Osteoblast (primary cell): ENCODE measurements at places on chromosomes 11 and 22.
A peak's percentile ranks its signal among the peaks of the same experiment; 100 is the strongest.

- DNase-seq: no peak
These were observed 27.2 kb upstream of the CRKL start for GRCh38 chr22:20889904-20890540.

- DNase-seq: no peak
These were observed 61.6 kb downstream of the PPP6R3 start for GRCh38 chr11:68521969-68522652.

DNA sequence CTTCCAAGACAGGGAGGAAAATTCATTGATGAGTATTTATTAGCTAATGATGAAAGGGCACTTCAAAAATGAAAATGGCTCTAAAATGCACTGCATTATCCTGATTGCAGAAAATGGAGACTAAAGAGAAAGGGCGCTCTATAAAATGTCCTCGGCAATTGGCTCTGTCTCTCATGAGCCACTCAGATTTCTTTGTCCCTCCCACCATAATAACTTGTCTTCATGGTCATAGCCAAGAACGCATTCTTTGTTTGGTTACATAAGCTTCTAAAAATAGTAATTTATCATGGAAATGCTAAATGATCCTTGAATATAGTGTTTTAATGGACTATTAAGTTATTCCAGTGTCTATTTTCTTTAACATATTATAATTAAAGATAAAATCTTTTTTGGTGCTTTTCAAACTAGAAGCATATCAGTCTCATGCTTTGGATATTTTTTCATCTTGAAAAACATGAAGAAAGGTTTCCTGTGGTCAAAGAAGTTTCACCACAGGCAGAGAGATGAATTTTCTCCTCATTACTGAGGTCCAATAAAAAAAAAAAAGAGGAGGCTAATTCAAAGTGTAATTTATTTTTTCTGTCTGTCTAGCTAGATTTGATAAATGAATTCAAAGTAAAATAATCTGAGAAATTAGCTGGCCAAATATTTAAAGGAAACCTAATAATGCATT lies 238.1 kb upstream of the BLID start:
- DNase-seq: no peak

- no peak for DNase-seq
These were observed 76.7 kb downstream of the SVIP start for GRCh38 chr11:22752908-22753310.

- peak; percentile 47 for DNase-seq
These were observed 160.7 kb downstream of the SOX6 start for GRCh38 chr11:16195651-16196050.

GRCh38 chr22:41286639-41287091 lies 678 bp upstream of the RANGAP1 start:
- peak; percentile 53 for DNase-seq

DNA sequence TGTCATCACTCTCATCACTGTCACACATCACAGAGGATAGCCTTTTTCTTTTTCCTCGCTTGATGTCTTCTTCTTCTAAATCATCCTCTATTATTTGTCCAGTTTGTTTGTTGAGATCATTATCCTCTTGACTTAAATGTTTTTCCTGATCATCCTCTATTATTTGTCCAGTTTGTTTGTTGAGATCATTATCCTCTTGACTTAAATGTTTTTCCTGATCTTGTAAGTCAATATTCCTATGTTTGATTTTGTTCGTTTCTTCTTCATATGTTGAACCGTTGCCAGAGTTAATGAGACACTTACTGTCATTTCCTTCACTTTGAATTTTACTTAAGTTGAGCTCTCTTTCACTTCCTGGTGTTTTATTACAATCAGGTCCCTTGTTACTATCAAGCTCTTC lies 5.6 kb downstream of the CCDC82 start:
- DNase-seq: no peak

- DNase-seq: no peak
These were observed 122.6 kb upstream of the SORL1-AS1 start for GRCh38 chr11:121575250-121575962.

- no peak for DNase-seq
These were observed 208.2 kb upstream of the ZC3H12C start for GRCh38 chr11:109885006-109885405.

DNA sequence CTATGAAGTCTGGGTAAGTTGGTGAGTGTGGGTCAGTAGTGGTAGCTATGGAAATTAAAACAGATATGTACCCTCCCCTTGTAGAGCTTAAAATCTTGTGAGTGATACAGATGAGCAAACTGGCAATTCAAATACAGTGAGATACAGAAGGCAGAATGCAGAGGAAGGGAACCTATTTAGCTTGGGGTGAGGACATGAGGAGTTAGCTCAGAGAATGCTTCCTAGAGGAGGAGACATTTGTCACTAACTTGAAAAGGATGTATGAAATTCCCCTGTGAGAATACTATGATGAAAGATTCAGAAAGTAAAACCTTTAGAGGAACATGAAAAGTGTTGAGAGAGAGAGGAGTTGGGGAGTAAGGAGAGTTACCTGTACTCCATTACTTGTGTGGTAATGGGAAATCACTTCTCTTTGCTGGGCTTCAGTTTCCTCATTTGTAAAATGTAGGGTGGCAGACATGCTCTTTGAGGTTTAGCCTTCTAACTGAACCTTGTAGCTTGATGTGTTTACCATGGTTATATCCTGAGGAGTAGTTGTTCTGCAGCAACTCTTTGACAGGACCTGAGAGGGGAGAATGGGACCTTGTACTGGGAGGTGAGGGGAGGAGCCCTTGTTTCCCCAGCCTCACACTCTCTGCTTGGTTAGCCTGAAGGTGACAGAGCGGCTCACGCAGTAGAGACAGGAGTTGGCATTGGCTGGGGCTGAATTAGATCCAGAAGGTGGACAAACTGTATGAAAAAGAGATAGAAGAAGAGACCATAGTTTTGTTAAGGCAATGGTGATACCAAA lies 17.9 kb downstream of the SWAP70 start:
- DNase-seq: no peak

GRCh38 chr22:49015993-49016908 lies 811.4 kb downstream of the BRD1 start:
- DNase-seq: peak; percentile 23

GRCh38 chr11:77687088-77687487 lies 49.5 kb upstream of the CLNS1A start:
- DNase-seq: no peak

DNA sequence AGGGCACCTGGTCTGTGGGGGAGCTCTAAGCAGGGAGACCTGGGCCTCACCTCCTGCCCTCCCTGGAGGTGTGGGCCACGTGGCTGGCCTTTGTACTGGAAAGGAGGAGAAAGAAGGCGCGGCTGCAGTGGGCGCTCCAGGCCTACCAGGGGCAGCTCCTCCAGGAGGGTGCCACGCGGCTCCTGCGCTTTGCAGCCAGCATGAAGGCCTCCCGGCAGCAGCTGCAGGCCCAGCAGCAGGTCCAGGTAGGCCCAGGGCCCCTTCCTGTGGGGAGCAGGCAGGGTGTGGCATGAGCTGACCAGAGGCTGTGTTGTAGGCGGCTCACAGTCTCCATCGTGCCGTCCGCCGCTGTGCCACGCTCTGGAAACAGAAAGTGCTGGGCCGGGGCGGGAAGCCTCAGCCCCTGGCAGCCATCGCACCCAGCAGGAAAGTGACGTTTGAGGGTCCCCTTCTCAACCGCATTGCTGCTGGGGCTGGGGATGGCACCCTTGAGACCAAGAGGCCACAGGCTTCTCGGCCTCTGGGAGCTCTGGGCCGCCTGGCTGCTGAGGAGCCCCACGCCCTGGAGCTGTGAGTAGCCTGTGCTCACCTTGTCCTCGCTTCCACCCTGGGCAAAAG lies 48.6 kb downstream of the PISD start:
- DNase-seq: peak; percentile 71
